ENCODE measurements at places on chromosomes 5 and 9.

GRCh38 chr5:135405082-135405481 lies 6.1 kb upstream of the MACROH2A1 start:
- DNase-seq, result no peak

DNA sequence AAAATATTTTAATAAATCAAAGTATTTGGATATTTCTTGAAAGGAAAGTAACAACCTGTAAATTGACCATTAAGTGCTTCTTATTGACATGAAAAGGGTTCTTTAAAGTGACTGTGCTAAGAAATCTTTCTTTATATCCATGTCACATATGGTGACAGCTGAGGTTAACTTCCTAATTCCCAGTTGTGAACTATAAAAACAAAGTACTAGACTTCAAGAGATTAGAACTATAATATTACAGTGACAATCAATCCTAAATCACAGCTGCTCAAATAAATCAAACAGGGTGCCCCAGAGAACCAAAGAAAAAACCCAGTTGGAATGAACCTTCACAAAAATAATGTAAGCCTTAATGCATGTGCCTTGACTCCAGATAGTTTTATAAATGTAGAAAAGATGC lies 332.6 kb upstream of the PDE4D start:
- DNase-seq, result no peak

GRCh38 chr9:125847735-125848134 lies 100.6 kb downstream of the PBX3 start:
- DNase-seq, result no peak

GRCh38 chr5:75381456-75381855 lies 44.4 kb downstream of the HMGCR start:
- DNase-seq, result no peak

- no peak for DNase-seq
Measured at GRCh38 chr9:126638571-126639132, 24.9 kb downstream of the LMX1B start.

DNA sequence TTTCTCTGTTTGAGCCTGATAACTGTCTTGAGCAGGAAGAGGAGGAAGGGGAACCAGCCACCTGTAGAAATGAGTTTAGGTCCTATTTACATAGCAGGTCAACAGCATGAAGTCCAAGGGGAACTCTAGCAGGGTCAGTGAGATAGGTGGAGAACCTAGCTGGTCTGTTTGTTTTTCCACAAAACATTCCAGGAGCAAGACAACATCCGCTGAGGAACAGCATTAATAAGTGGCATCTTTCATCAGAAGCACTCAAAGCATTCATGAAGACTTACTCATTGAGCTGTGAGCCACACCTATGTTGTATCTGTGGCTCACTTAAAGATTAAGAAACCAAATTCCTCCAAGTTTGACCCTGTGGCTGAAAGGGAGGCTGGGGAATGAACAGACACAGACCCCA lies 115.9 kb downstream of the ACTBL2 start:
- DNase-seq, result no peak

- peak; percentile 99 for DNase-seq
Measured at GRCh38 chr5:78483809-78484521, 123.5 kb downstream of the SCAMP1 start.
